ENCODE measurements at places on chromosomes 3 and 15. TPM values are rescaled to one million over a fixed set of nuclear protein-coding genes. Genes with fewer than 3 reads are reported as not detected.

MYO5C gene
- under 0.01 TPM for total RNA-seq

ZNF620 gene
- total RNA-seq, result 1.9 TPM

SLC22A13 gene
- 0.58 TPM for total RNA-seq

SHC4 gene
- total RNA-seq, result 6.5 TPM

TLE3 gene
- total RNA-seq, result 30.9 TPM

SCN11A gene
- not detected for total RNA-seq

C3orf22 gene
- total RNA-seq, result not detected

BFSP2 gene
- not detected for total RNA-seq

ATP13A4 gene
- total RNA-seq, result 0.19 TPM

PFN2 gene
- 215 TPM for total RNA-seq

TAGLN3 gene
- 0.85 TPM for total RNA-seq

UNC13C gene
- total RNA-seq, result not detected

REC114 gene
- not detected for total RNA-seq

DPPA4 gene
- under 0.01 TPM for total RNA-seq

DVL3 gene
- 37.0 TPM for total RNA-seq

CLDN11 gene
- total RNA-seq, result 225 TPM

DNAH12 gene
- 0.28 TPM for total RNA-seq

ERC2 gene
- under 0.01 TPM for total RNA-seq

MNS1 gene
- total RNA-seq, result 4.8 TPM

HIGD2B gene
- total RNA-seq, result not detected

HAPLN3 gene
- 6.9 TPM for total RNA-seq

ZPLD1 gene
- 0.19 TPM for total RNA-seq

SLCO2A1 gene
- total RNA-seq, result under 0.01 TPM

FILIP1L gene
- 11.7 TPM for total RNA-seq

SNTN gene
- total RNA-seq, result not detected

SH2D7 gene
- total RNA-seq, result not detected

C2CD4A gene
- total RNA-seq, result 0.28 TPM

SEMA3B gene
- 2.8 TPM for total RNA-seq

MEIS2 gene
- total RNA-seq, result 41.2 TPM

GPR15 gene
- not detected for total RNA-seq

CLRN1 gene
- total RNA-seq, result not detected

SMCO1 gene
- total RNA-seq, result 0.28 TPM

SELENOT gene
- total RNA-seq, result 294 TPM

CHRFAM7A gene
- 0.19 TPM for total RNA-seq

ZDHHC23 gene
- total RNA-seq, result 3.5 TPM

EPHA6 gene
- not detected for total RNA-seq

C3orf49 gene
- total RNA-seq, result not detected

ARRDC4 gene
- total RNA-seq, result 16.3 TPM

ZNF80 gene
- total RNA-seq, result not detected

SLC22A14 gene
- 0.28 TPM for total RNA-seq

CAMK2N2 gene
- total RNA-seq, result not detected

CHRNA7 gene
- 0.19 TPM for total RNA-seq

CLDN16 gene
- total RNA-seq, result 0.38 TPM

SHISA5 gene
- 87.1 TPM for total RNA-seq

TERC gene
- 580 TPM for total RNA-seq

CGNL1 gene
- total RNA-seq, result 3.1 TPM

TARS3 gene
- 19.2 TPM for total RNA-seq

SSR3 gene
- 793 TPM for total RNA-seq
